ENCODE measurements at places on chromosomes 3 and 15. TPM values are rescaled to one million over a fixed set of nuclear protein-coding genes. Genes with fewer than 3 reads are reported as not detected.

MYH15 gene
- total RNA-seq, result 0.19 TPM

CHST2 gene
- 15.6 TPM for total RNA-seq

SNAP23 gene
- 34.0 TPM for total RNA-seq

IQCB1 gene
- total RNA-seq, result 24.6 TPM

PLXNA1 gene
- 7.6 TPM for total RNA-seq

KIF7 gene
- total RNA-seq, result 2.7 TPM

KIF23 gene
- total RNA-seq, result 31.4 TPM

AGBL1 gene
- under 0.01 TPM for total RNA-seq

EFL1 gene
- total RNA-seq, result 25.5 TPM

BRPF1 gene
- total RNA-seq, result 19.1 TPM

GRCh38 chr15:68187559-68187958, 17.6 kb downstream of the CALML4 start:
- DNase-seq, result no peak

DNA sequence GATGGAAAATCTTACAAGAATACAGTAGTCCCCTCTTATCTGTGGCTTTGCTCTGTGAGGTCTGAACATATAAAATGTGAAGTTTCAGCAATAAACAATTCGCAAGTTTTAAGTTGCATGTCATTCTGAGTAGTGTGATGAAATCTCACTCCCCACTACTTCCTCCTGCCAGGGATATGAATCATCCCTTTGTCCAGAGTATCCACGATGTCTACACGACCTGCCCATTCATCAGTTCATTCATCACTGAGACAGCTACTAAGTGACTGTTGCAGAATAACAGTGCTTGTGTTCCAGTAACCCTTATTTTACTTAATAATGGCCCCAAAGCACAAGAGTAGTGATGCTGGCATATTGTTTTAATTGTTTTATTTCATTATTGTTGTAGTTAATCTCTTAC, 489.2 kb upstream of the UBE2E2 start:
- DNase-seq, result no peak

- DNase-seq, result no peak
Measured at GRCh38 chr15:71079208-71080044, 35.8 kb upstream of the THSD4 start.

GRCh38 chr15:88299497-88299896, 43.0 kb upstream of the NTRK3 start:
- no peak for DNase-seq

- DNase-seq, result no peak
Measured at GRCh38 chr3:112653209-112653871, 12.4 kb upstream of the CCDC80 start.

DNA sequence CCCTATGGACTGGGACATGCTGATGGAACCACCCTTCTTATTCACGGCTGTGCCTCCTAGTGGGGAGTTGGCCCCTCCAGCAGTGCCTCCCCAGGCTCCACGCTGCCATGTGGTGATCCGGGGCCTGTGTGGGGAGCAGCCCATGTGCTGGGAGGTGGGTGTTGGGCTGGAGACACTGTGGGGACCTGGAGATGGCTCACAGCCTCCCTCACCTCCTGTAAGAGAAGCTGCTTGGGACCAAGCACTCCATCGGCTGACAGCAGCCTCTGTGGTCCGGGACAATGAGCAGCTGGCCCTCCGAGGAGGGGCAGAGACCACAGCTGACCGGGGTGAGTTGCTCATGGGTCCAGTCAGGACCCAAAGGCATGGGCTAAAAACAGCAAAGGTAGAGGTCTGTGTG, 9.1 kb downstream of the ALG3 start:
- DNase-seq, result no peak

DNA sequence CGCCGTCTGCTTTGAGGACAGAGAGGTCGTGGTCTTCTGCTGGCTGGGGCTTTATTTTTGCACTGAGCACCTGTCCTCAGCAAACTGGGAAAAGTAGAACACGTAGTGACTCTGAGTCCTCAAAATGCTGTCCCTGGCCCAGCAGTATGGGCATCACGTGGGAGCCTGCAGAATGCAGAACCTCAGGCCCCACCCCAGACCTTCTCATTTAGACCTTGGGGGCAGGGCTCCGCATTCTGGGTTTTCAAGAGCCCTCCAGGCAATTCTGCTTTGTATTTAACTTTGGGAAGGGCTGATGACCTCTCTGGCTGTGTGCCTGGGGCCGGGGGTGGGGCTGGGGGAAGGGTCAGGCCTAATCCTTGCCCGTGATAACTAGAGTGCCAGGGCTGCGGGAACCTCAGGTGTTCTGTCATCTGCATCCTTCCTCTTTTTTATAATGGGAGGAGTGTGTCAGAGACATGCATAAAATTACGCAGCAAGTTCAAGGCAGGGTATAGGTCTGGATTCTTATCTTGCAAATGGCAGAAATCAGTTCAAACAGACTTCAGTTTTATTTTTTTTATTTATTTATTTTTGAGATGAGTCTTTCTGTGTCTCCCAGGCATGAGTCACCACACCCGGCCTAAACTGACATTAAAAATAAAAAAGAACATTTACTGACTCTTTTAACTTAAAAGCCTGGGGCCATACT, 11.1 kb downstream of the SLC6A6 start:
- DNase-seq, result no peak

DNA sequence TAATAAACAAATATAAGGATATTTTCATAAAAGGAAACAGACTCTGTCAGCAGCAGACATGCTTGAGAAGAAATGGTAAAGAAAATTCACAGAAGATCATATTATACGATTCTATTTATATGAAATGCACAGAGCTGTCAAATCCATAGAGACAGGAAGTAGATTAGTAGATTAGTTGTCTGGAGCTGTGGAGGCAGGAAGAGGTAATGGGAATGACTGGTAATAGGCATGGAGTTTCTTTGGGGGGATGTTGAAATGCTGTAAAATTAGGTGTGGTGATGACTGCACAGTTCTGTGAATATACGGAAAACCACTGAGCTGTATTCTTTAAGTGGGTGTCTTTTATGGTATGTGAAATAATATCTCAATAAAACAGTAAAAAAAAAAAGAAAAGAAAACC, 35.3 kb downstream of the CEP152 start:
- no peak for DNase-seq

DNA sequence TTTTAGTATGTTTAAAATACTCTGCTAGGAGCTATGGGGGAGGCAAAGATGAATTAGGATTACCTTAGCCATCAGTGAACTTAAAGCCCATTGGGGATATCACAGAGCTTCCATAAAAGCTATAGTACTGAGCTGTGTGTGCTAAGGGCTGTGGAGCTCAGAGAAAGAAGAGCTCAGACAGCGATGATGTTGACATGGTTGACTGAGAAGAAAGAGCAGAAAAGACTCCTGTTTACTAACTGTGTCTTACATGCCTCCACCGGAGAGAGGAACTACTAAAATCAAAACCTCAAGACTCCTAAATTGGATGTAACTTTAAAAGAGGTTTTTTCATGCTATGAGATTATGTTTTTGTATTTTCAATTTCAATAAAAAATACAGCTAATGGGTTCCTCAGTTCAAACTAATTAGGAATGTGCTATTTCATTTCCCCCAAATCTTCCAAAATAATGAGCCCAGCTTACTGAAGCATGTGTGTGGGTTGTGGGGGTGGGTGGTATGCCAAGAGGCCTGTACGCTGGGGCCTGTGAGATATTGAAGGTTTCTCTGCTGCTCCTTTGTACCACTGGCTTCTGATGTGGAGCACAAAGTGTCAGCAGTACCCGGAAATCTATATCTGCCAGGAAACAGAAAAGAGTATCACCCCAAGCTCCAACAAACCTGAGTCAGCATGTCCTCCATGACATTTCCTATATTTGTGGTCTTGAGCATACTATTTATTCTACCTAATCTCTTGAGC, 22.7 kb downstream of the DGKG start:
- DNase-seq, result peak; percentile 19

DNA sequence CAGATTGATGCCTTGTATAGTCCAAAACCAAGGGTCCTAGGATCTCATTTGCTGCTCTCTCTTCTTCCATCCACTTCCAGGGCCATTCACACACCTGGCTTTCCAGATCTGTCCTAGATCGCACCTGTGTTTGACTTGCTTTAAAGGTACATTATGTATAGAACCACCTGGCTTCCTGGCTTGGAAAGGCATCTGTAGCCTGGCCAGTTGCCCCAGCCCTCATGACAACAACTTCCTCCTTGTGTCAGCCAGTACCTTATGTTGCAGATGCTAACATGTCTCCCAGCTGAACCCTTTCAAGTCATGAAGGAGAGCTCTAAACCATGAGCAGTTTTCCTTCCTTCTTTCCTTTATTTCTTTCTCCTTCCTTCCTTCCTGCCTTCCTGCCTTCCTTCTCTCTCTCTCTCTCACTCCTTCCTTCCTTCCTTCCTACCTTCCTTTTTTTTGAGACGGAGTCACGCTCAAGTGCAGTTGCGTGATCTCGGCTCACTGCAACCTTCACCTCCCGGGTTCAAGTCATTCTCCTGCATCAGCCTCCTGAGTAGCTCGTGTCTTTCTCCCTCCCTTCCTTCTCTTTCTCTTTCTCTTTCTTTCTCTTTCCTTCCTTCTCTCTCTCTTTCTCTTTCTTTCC, 2.5 kb upstream of the HTR3C start:
- DNase-seq, result no peak

- peak; percentile 96 for DNase-seq
Measured at GRCh38 chr15:48877630-48878595, at the start of gene EID1. Gene EID1 (plus strand): TSS chr15:48878134. CDS start chr15:48878177, 43 bp downstream.

DNA sequence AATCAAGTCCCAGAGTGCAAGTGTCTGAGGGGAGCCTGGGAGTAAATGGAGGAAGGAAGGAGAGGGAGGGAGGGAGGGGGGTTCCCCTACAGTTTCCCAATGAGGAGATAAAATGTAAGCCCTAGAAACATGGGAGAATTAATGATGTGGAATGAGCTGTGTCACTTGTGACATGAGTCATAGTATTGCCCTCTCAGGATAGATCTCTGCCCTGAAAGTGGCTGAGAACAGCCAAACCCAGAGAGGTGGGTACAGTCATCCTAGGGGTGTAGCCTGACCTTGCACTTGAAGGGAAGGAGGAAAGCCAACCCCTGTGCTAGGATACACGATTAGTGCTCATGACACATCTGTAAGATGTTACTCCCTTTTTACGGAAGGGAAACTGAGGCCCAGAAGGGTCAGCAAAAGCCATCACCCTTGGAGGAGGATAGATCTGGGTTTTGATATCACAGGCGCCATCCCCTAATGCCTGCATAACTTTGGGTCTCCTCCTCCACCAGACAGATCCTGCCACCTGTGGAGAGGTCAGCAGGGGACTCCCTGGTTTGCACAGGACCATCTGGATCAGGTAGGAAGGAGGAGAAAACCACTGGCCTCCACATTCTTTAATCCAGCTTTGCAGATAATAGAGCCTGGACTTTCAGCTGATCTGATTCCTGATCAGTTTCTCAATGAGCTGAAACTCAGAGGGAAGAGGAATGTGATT, 23.1 kb upstream of the USP3 start:
- DNase-seq, result no peak

DNA sequence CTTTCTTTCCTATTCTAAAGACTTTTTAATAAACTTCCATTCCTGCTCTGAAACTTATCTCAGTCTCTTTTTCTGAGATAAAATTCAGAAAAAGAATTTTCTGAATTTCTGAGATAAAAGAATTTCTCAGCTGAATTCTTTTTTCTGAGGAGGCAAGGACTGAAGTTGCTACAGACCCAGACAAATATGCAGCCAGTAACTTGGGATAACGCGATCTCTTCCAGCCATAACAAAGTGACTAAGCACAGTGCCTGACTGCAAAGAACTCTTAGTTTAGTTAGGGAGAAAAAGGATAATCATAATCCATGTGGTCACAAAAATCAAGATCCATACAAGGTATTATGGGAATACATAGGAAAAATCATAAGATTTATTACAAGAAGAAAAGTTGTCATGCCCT, 222.0 kb upstream of the GAP43 start:
- no peak for DNase-seq

DNA sequence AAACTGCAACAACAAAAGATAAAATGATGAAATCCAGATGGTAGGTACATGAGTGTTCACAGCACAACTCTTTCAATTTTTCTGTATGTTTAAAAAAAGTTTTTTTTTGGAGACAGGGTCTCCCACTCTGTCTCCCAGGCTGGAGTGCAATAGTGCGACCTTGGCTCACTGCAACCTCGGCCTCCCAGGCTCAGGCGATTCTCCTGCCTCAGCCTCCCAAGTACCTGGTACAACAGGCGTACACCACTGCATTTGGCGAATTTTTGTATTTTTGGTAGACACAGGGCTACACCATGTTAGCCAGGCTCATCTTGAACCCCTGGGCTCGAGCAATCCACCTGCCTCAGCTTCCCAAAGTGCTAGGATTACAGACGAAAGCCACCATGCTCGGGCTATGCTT, 18.6 kb downstream of the LRRFIP2 start:
- no peak for DNase-seq

DNA sequence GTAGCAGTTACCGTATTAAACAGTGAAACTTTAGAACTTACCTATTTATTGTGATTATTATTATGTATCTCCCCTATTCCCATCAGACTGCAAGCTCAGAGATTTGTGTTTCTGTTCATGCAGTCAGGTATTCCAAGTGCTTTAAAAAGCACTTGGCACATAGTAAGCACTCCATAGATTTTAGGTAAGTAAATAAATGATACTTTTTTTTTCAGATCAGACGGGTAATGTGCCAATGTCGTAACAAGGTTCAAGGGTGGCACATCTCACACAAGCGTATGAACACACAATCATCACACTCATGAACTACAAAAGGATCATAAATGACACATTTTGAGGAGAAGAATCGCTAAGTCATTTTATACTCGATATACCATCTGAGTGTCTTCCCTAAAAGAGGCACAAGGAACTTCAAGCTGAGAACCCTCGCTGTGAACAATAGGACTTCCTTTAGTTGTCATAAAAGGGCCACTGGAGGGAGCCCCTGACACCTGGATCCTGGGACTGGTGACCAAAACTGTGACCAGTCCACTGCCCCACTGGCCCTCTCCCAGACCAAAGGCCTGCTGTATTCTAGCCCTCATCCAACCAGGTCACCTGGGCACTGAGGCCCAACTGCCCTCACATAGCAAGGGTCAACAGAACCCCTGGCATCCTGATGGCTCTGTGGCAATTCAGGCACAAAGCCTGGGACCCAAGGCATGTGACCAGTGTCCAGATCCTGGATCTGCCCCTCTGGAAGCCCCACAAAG, 32.1 kb downstream of the KIF9 start:
- DNase-seq, result no peak

DNA sequence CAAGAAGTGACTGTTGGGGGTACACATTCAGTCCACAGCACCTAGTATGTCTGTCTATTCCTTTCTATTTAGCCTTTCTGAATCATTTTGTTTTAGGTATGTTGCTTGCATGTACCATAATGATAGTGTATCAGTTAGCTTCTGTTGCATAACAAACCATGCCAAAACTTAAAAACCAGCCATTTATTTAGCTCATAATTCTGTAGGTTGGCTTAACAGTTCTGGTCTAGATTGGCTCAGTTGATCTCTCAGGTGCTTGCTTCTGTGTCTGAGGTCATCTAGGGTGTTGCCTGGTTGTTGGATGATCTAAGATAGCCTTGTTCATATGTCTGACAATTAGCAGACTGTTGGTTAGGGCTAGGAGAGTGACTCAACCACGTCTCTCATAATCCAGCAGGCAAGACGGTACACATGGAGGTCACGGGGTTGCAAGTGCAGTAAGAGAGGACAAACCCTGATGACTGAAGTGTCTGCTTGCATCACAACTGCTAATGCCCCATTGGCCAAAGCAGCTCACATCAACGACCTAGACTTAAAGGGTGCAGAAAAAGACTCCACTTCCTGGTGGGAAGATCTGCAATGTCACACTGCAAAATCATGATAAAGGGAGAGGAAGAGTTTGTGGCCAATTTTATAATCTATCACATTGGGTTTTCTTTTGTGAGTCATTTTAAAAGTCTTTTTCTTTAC, 6.8 kb upstream of the PDCD6IP start:
- DNase-seq, result no peak

All from thymus (tissue), 14 donors.